ENCODE measurements at places on chromosomes 6 and 20.

DNA sequence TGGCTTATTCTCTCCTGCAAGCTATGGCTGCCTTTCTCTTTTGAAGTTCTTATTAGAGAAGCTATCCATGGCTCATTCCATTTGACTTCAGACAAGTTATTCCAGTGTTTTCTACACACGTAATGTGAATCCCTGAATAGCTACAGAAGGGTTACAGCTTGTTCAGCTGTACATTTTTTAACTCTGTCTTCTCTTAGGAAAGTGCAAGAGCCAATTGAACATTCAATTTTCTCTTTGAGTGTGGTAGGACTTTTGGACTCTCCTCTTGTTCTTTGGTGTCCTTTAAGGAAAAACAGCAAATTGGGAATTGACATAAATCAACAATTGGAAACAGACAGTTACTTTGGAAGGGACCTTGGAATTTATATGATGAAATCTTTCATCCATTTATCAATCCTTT, 125.8 kb downstream of the EPM2A start:
- DNase-seq: no peak

GRCh38 chr6:7593229-7593628, 3.2 kb downstream of the SNRNP48 start:
- no peak for DNase-seq

GRCh38 chr6:7201732-7202541, 94.2 kb downstream of the RREB1 start:
- no peak for DNase-seq

- DNase-seq: no peak
Observed at GRCh38 chr20:16929756-16930155, 181.6 kb downstream of the OTOR start.

DNA sequence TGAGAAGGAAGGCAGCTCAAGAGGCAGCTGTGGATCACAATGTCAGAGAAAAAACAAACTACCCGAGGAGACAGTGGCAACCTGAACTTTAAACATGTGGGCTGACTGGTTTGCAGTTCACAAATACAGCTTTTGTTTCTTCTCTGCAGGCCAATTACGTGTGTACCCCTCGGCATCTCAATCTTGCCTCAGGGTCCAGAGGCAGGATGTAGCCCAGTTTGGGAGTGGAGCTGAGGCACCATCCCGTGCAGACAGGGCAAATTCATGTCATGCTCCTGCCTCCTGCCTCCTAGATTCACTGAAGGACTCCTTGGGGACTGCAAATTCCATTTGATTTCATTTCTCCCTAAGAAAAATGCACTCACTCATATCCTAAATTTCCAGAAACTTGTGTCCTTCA, 94.2 kb upstream of the KCNK16 start:
- DNase-seq: peak; percentile 49
